Activated naive CD8-positive, alpha-beta T cell treated with anti-CD3 and anti-CD28 coated beads for 36 hours (primary cell): ENCODE measurements at places on chromosomes 6 and 20.

DNA sequence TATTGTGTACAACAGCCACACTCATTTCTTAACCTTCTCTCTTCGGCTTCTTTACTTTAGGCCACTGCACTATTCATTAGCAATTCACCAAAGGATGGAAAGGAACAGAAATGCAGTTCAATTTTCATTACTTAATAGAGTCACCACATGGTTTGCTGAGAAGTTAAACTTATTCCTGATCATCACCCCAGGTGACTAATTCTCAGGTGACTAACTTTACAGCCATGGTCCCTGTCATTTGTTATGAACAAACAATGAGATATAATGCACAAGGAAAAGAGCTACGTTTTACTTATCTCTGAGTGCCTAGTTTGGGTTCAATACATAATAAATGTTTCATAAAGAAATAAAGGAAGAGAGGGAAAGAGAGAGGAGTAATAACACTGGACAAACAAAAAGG is 45.8 kb upstream of the DST start:
- no peak for DNase-seq

GRCh38 chr6:169420912-169421543 is 167.4 kb upstream of the THBS2 start:
- no peak for DNase-seq

DNA sequence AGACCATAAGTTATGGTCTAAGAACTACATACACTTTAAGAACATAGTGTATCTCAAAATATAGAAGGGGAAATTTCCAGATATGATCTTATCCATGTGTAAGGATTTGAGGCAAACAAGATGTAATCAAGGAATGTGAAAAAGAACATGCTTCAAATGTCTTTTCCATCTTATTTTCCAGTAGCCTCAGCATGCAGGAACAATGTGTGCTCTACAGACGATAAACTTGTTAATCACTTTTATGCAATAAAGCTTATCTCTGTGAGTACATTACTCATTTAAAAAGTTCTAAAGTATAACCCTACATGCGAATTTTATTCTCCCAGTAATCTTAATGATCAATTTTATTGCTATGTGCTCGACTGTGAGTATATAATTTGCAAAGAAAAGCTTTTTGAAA is 185.2 kb downstream of the ALDH8A1 start:
- no peak for DNase-seq

GRCh38 chr20:53224851-53225250 is 252.7 kb downstream of the TSHZ2 start:
- no peak for DNase-seq

DNA sequence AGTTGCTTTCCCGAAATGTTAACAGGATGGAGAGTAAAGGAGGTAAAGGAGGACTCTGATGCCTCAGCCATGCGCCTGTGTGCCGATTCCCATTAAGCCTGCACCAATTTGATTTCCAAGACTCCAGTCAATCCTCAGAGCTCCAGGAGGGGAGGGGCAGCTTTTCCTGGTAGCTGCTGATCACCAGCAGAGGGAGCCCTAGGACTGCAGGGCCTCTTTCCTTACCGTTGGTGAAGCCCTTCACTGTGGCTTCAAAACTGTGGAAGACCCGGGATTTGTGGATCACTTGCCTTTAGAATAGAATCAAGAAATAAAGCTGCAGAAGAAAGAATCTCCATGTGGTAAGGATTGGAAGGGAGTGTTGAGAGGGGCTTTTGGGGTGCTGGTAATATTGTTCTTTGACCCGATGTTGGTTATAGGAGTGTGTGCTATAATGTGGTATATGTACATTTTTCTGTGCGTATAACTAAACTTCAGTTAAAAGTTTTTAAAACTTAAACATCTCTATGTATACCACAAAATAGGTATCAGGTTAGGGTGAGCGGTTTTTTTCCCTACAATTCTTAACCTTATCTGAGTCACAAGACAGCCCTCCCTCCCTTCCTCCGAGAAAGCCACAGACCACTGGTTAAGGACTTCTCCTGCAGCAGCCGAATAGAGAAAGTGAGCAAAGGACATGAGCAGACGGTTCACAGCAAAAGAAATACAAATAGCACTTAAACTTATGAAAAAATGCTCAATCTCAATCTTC is 6.9 kb upstream of the OSER1 start:
- DNase-seq: peak; percentile 56

DNA sequence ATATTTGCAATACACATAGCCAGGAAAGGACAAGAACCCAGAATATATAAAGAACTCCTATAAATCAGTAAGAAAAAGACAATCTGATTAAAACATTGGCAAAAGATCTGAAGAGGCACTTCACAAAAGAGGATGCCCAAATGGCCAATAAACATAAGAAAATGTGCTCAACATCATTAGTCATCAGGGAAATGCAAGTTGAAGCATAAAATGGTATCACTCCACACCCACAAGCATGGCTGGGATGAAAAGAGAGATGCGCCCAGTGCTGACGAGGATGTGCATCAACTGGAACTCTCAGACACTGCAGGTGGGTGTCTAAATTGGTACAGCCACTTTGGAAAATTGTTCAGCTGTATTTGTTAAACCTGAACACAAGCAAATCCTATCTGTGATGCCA is 42.4 kb upstream of the MLN start:
- no peak for DNase-seq

- DNase-seq: no peak
Observed at GRCh38 chr20:36606158-36607066, 833 bp downstream of the RAB5IF start.

DNA sequence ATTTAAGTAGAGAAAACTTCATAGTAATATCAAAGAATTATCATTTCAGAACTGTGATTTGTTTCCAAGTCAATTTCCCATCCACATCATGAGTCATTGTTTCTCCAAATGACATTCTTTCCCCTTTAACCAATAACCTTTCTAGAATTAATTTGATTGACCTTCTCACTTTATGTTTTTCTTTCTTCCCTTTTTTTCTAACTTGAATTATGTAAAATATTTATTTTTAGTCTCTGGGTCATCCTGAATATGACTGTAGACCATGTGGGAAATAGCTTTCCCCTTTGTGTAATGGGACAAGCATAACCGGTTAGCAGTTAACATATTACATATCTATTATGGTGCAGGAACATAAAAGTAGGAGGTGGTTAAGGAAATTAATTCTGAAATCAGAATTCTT is 291.1 kb downstream of the GJA1 start:
- DNase-seq: no peak

DNA sequence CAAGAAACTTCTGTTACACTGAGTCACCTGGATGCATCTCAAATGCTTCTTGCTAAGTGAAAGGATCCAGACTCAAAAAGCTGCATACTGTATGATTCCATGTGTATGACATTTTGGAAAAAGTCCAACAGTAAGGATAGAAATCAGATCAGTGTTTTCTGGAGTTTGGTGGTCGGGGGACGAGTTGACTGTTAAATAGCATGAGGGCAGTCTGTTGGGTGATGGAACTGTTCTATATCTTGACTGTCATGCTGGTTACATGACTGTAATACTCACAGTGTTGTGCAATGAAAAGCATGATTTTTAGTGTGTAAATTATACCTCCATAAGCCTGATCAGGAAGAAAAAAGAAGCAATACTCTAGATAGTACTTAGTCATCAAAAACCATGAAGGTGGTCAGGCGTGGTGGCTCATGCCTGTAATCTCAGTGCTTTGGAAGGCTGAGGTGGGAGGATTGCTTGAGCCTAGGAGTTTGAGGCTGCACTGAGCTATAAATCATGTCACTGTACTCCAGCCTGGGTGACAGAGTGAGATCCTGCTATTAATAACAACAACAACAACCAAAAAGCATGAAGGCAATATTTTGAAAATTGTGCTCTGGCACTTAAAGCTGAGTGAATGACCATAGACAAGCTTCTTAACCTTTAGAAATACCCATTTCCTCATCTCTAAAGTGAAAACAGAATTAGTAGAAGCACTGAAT is 30.5 kb upstream of the SASH1 start:
- no peak for DNase-seq

GRCh38 chr6:163725008-163725941 is 310.8 kb downstream of the QKI start:
- DNase-seq: no peak
